ENCODE measurements at places on chromosomes 5 and 9.

DNA sequence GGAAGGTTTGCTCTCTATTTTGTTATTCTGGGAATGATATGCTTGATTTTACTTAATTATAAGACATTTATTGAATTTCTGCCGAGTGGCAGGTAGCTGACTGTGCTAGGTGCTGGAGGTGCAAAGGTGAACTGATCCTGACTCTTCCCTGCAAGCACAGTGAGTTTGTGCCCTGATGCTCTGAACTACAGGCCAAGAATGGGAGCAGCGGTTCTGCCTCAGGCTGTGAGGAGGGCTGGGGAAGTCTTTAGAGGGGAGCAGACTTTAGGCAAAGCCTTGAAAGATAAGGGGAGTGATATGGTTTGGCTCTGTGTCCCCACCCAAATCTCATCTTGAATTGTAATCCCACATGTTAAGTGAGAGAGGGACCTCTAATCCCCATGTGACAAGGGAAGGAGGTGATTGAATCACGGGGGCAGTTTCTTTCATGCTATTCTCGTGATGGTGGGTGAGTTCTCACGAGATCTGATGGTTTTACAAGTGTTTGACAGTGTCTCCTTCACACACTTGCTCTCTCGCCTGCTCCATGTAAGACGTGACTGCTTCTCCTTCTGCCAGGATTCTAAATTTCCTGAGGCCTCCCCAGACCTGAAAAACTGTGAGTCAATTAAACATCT lies 73.1 kb downstream of the NDFIP1 start:
- DNase-seq, result no peak

DNA sequence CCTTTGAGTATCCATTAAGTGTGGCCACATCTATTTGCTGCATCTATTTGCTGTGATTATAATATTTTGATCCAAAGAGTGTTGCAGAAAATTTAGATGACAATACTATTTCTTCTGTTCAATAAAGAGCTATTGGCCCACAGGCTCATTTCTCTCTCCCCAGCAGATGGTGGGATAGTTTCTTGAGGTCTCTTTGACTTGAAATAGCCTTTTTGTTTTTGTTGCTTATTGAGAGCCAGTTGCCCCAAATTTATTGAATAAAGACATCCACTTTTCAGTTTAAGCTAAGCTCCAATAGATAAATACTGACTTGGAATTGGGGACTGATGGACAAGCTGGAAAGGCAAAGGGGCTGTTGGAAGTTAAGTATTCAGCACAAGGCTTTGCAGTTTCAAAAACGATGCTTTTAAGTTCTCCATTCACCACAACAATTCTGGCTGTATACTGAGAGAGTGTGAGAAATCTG lies 290.1 kb upstream of the MPDZ start:
- DNase-seq, result no peak

DNA sequence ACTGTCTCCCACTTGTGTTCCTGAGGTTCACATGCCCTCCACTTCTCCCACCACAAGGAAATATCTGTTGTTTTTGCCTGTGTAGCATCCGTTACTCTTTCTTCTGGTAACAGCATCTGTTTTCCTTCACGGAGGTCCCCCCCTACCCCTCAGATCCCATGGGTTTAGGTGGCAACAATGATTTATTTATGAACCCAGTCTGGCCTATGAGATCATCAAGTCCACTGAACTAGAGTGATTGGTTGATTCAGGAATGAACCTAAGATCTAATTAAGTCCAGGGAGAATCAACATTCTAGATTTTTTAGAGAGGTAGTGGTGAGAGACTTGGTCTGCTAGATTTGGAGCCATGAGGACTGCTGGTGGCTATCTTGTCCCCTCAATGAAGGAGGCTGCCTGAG lies 166.8 kb downstream of the NR3C1 start:
- DNase-seq, result no peak

DNA sequence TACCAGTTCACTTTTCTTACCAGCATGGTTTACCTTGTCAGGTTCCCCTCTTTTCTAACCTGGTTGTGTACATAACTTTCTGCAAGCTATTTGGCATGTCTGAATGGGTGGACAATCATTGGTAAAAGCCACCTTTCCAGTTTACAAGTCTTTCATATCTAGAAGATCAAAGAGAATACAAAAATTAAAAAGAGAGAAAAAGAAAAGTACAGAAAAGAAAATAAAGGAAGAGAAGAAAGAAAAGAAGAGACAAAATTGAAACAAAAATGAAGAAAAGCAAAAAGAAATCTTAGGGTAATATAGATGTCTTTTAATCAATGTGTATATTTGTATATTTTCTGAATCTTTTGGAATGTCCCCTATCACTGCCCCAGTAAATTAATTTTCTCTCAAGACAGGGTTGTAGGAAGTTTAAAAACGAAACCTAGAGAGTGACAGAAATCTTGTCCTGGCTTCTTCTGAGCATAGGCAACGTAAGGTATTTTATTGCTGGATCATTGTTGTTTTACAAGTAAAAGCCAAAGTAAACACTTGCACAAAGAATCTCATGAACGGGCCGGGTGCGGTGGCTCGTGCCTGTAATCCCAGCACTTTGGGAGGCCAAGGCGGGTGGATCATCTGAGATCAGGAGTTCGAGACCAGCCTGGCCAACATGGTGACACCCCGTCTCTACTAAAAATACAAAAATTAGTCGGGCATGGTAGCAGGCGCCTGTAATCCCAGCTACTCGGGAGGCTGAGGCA lies 98.7 kb upstream of the IFNE start:
- no peak for DNase-seq

GRCh38 chr5:179415291-179416060 lies 70.2 kb upstream of the ADAMTS2 start:
- DNase-seq, result no peak

- peak; percentile 20 for DNase-seq
Observed at GRCh38 chr9:120619751-120620655, 40.0 kb upstream of the CDK5RAP2 start.

DNA sequence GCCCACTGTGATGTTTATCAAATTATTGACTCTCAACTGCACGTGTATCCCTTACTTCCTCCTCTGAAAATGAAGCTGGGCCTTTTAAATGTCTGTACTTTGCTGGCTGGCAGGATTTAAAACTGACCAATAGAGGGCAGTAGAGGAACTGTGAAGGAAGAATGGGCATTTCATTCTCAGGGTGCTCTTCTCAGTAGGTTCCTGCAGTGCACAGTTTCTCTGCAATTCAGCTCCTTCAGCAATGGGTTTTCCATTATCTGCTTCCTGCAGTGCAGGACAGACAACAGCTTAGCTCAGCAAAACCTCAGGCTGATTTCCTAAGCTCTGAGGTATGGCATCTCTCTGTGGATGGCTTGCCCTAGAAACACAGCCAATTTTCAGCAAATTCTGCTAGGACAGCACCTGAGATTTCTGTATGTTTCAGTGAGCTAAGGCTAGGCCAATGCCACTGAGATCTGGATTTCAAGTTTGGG lies 298.4 kb upstream of the PRDM9 start:
- DNase-seq, result no peak

DNA sequence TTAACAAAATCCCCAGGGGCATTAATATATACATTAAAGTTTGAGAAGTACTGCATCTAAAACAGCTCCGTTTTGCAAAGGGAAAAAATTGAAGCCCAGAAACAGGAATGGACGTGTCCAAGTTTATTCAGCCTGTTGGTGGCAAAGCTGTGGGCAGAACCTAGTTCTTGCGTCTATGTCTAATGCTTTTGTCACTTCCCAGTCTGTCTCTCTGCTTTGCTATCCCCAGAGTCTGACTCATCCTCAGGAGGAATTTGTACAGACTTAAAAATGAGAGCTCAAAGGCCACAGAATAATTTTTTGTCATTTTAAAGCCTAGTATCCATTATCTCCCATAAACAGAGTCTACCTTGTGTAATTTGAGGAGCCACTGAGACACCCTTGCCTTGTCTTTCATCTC lies 330.9 kb upstream of the GRIA1 start:
- DNase-seq, result no peak

DNA sequence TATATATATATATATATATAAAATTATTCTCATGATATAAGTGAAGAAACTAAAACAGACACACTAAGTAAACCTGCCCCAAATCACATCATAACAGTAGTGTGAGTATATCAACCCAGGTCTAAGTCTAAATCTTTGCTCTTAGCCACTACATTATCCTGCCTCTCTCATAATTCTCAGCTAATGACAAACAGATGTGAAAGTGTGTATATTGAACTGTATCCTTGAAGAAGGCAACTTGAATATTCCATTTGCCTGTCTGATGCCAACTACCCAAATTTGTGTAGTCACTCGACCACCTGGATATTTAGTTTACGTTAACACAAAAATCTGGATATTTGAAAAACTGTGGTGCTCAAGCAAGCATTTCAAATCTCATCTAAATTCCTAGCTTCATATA lies 97.4 kb downstream of the PPP2R2B start:
- DNase-seq, result no peak

- DNase-seq, result no peak
Observed at GRCh38 chr5:67530609-67531255, 334.1 kb upstream of the CD180 start.

DNA sequence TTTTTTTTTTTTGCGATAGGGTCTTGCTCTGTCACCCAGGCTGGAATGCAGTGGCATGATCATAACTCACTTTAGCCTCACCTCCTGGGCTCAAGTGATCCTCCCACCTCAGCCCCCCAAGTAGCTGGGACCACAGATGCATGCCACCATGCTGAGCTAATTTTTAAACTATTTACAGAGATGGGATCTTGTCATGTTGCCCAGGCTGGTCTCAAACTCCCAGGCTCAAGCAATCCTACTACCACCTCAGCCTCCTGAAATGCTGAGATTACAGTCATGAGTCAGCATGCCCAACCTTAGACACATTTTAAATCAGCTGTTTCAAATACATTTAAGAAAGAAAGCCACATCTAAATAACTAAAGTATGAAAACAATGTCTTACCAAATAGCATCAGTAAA lies 439.0 kb downstream of the EBF1 start:
- no peak for DNase-seq

DNA sequence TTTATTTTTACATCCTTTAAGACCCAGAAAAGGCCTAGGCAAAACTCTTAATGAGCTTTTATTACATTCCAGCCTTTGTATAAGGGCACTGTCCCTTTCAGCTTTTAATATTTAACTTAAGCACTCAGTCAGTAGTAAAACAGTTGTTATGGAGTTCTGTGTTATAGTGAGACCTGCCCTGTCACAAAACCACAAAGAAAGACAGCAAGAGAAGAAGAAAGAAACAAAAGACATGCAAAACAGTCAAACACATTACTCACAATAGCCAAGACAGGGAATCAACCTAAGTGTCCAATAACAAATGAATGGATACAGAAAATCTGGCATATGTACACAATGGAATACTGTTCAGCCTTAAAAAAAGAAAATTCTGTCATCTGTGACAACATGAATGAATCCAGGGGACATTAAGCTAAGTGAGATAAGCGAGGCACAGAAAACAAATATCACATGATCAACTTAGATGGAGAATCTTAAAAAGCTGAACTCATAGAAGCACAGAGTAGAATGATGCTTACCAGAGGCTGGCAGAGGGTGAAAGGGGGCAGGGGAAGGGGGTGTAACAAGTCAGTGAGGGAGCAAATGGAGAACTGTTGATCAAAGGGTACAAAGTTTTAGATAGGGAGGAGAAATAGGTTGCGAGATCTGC lies 63.8 kb upstream of the CCNG1 start:
- no peak for DNase-seq

DNA sequence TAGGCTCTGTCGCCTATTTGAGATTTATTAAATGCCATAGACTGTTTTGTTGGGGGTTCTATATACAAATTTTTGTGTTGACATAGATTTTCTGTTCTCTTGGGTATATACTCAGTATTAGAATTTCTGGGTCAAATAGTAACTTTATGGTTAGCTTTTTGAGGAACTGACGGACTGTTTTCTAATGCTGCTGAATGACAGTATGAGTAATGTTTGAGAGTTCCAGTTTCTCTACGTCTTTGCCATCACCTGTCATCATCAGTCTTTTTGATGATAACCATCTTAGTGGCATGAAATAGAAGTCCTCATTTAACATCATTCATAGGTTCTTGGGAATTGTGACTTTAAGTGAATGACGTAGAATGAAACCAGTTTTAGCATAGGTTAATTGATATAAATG lies 60.1 kb downstream of the CCDC171 start:
- DNase-seq, result no peak

GRCh38 chr9:30661925-30662324 lies 1722.5 kb upstream of the ACO1 start:
- DNase-seq, result no peak

DNA sequence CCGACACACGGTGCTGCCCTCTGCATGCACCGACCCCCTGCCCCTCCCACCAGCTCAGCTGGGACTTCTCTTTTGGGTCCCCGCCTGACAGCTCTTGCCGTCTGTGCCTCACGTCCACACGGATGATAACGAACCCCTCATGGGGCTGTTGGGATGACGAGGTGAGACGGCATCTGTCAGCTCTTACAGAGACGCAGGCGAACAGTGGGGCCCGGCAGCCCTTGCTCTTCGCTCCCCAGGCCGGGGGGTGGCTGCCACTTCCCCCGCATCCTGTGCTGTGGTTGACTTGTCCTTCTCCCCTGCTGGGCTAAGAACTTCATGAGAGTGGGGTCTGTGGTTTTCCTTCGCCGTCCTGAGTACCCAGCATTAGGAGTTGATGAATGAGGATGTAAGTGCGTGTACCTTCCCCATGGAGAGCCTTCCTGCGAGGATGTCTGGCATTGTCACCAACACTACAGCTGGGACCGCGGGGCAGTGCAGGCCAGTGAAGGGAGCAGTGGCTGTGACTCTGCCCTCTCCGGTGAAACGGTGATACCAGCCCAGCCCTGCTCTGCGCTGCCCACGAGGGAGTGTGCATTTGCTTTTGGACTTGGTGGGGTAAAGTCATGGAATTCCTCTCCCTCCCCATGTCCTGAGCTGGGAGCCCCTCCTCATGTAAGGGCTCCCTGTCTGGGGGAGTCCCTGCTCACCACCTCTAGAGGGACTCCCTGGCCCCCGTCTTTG lies 23.2 kb downstream of the HK3 start:
- DNase-seq, result no peak

DNA sequence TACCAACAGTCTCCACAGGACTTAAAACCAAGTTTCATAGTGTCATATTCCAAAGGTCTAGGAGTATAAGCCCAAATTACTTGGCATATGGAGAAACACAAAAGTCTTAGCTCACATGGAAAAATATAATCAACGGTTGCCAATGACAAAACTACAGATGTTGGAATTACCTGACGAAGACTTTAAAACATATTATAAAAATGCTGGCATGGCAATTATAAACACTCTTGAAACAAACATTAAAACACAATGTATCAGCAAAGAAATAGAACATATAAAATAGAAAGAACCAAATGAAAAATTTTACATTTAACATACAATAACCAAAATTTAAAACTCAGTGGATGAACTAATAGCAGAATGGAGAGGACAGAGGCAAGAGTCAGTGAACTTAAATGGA lies 7.9 kb upstream of the WDR41 start:
- DNase-seq, result no peak

DNA sequence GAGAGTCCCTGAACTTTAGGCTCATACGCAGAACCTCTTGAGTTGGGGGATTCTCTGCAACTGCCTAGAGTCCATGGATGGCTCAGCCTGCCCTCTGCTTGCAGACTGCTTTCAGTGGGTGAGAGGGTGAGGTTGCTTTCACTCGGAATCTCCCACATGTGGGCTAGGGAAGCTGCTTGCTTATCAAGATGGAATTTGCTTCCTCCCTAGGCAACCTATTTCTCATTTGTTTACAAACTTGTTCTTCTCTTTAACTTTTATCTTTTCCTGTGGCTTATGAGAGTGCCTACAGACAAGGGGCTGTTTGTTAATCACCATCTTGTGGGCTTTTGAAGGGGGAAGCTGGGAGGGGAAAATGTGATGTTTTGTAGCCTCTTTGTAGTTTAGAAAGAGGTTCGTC lies 10.0 kb downstream of the TLE4 start:
- DNase-seq, result peak; percentile 39

GRCh38 chr5:76617675-76618074 lies 5.5 kb downstream of the F2RL2 start:
- DNase-seq, result no peak

GRCh38 chr5:54517512-54518145 lies at the start of gene SNX18:
TSS of gene SNX18 (plus strand) at chr5:54517759. CDS start at chr5:54517953, 194 bp downstream.
- peak; percentile 92 for DNase-seq

All from activated T-cell treated with anti-CD3 and anti-CD28 coated beads, Interleukin-2, amount 50 U/mL, for 1 hour (primary cell).